ENCODE measurements at places on chromosomes 12 and 14.
A peak's percentile ranks its signal among the peaks of the same experiment; 100 is the strongest.

DNA sequence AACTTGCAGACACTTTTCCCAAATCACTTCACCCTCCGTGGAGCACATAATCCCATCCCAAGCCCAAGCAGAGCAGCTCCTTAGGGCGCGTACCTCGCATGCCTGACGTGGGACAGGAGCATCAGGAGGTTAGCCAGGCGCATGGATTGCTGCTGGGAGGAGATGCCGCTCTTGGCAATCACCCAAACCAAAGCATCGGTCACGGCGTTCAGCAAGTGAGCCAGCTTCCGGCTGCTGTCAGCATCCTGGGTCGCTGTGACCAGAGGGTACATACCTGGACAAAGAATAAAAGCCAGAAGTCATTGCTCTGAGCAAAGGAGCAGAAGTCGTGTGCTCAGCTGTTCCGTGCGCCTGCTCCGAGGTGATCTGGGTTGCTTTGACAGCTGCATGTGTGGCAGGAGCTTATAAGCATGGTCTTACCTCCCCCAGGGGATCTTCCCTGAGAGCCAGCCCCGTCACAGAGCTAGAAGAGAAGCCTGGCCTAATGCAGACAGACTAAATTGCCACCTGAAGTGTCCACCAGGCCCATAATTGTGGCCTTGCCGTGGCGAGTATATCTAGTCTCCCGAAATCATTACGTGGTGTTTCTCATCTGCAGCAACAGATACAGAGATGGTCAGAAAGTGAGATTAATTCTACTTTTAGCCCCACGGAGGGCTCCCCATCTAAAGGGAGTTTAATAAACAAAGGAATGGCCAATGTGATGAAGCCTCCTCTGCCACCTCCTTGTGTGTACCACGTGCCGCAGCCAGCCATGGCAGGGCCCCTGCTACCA, 59.1 kb downstream of the ESR2 start:
- DNase-seq: no peak

- DNase-seq: no peak
Observed at GRCh38 chr14:90603841-90604240, 207.0 kb downstream of the CALM1 start.

- DNase-seq: no peak
Observed at GRCh38 chr12:108268397-108268796, 70.7 kb downstream of the CMKLR1 start.

GRCh38 chr12:3962631-3963483, 89.7 kb upstream of the PARP11 start:
- no peak for DNase-seq

- no peak for DNase-seq
Observed at GRCh38 chr14:32003585-32003984, 73.5 kb upstream of the ARHGAP5 start.

DNA sequence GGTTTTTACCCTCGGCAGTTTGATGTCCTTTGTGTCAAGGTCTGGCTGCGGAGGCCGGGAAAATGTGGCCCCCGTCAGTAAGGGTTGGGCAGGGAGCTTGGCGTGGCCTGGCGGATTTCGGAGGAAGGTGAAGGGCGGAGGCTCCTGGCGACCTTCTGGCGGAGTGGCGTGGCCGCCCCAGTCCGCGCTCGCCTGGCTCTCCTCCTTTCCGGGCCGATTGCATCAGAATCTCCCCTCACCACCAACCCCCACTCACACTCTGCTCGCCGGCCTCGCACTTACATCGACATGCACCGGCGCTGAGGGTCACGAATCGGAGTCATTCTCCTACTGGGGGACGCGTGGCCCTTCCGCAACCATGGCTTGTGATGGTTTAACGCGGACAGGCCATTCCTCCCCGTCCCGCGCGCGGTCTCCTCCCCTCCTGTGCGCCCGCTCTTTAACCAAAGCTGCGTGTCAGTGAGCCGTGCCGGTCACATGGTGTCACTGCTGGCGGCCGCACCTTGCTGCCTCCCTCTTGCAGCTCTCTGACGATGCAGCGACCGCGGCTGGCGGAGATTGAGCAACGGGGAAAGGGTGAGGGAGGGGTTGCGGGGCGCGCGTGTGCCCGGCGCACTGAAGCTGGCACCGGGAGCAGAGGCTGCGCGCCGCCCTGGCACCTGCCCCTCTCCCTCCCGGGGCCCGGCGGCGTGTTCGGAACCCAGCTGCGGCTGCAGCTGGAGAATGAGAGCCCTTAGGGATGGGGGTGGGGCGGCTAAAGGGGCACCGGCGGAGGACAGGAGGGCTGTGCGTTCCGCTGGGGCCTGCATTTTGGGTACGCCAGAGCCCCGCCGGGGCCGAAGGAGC, at the start of gene SLC38A1:
SLC38A1 (minus strand) TSS at position 461 of the 846 bp plus-strand sequence. CDS start 29,243 bp downstream, outside the sequence.
- DNase-seq: peak; percentile 85

- no peak for DNase-seq
Observed at GRCh38 chr12:51407604-51408003, 16.4 kb upstream of the GALNT6 start.

GRCh38 chr14:38589747-38590350, 334.0 kb upstream of the CLEC14A start:
- DNase-seq: no peak

DNA sequence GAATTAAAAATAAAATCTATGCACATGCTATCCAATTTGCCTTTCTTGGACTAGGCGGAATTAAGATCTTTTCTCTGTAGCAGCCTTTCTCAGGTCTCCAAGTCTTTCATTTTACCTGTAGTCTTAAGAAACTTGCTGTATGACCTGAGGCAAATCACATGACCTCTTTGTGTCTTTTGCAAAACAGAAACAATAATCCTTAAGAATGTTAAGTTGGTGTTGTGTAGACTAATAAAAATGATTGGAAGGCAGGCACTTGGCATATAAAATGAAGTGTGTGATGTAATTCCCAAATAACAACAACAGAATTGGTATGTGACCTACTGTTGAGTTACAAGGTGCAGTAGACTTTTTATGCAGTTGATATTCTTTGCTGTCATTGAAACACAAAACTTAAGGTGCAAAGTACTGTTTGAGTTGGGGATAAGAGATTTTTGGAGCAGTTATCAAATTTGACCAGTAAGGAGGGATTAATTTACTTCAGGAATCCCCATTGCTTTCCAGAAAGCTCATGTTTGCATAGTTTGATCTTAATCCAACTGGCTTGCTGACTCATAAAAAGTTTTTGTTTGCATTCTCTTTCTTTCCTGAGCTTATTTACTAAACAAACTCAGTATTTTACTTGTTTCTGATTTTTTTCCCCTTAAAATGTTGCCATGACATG, 51.4 kb downstream of the SUSD6 start:
- no peak for DNase-seq

DNA sequence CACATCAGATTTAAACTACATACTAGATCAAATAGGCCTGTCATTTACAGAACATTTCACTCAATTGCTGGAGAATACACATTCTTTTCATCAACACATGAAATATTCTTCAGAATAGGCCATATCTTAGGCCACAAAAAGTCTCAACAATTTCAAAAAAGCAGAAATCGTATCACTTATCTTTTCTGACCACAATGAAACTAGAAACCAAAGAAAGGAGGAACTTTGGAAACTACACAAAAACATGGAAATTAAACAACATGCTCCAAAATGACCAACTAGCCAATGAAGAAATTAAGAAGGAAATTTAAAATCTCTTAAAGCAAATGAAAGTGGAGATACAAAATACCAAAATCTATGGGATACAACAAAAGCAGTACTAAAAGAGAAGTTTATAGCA, 35.1 kb downstream of the PARP11 start:
- DNase-seq: no peak
